Right lobe of liver (tissue), 6 donors: ENCODE measurements at places on chromosomes 6 and 20. TPM values are rescaled to one million over a fixed set of nuclear protein-coding genes. Genes with fewer than 3 reads are reported as not detected.

DNA sequence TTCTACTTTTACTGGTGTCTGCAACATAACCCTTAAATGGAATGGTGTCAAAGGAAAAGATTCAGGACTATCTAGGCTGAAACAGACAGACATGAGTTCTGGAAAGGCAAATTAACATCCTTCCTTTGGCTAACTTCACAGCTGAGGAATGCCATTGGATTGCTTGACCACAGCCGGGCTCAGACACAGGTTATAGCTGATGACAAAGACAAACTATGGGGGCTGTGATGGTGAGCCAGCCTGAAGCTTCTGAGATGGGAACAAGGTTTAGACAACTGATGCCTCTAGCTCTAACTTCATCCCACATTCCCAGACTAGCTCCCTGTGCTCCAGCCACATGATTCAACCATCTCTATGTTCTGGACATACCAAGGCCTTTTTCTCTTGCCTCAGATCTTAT is 15.3 kb downstream of the POLR1C start:
- DNase-seq, result no peak

GRCh38 chr6:37104824-37105147 is 65.2 kb upstream of the PIM1 start:
- no peak for DNase-seq

DNA sequence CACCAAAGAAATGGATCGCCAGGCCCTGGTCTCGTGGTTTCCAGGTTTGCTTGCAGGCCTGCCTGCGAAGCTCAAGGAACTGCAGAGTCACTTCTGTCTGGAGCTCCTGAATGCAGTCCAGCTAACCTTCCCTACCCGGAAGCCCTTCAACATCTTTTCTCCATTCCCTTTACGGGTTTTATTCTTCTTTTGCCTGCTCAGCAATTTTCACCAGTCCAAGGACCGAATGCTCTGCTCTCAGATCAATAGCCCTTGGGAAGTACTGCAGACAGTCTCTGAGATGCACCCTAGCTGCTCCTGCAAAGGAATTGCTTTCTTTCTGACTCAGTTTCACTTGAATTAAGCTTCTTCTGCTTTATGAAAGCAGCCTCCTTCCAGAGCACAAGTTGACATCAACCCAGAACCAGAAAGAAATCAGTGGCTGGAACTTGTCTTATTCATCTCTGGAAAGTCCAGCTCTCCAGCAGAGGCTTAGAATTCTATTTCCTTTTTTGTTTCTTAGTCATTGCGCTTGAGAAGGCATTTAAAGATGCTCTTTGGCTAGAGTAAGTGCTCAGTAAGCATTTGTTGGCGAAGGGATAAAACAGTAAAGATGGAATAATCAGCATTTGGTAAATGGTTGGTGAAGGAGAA is 18.7 kb upstream of the YWHAB start:
- no peak for DNase-seq

DNA sequence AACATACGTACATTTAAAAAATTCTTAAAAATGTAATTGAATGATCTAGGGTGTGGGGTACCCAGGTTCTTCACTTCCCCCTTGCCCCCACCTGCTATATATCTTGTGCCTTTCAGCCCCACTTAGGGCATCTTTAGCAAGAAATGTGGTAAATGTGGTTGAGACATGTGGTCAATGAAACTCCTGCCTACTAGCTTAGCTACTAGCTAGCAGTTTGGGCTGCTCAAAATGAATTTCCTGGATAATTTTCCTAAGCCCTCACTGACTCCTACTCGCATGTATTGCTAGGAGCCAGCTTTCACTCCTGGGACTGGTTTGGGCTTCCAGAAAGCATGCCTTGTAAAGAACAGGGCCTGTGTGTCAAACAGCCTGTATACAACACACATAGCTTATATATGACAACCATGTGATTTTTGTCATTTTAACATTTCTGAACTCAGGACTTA is 257.3 kb downstream of the ATXN1 start:
- no peak for DNase-seq

DNA sequence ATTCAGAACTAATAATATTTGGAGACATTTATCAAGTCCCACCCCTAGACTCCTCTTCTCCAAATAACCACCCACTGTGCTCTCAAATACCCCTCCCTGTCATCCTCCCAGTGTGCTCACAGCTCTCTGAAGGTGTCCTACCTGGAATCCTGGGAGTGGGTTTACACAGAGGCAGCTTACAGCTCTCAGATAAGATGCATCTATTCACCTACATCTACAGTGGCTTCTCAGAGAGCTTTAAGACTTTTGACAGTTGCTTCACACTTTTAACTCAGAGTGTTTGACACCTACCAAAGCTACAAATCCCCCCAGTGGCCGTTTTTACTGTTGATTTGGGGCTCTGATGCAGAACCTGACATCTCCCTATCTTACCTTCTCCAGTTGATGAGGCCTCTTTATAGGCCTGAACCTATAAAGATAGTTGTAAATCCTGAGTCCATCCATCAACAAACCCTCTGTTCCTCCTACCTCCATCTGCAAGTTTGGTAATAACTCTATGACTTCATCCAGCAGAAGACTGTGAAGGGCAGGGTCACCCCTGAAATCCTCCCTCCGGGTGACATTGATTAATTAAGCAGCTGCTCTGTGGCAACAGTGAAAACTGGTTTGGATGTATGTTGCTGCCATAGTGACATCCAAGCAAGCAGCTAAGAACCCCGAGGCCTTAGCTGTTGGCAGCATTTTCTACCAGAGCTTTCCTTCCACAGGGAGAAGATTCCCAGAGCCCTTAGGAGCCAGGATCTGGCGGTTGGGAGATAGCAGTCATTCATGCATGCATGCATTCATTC is 226.1 kb upstream of the RREB1 start:
- DNase-seq, result no peak

Gene GGTLC1
- total RNA-seq, result not detected

GRCh38 chr20:59613861-59614260 is 9.5 kb downstream of the PHACTR3 start:
- peak; percentile 7 for DNase-seq

Gene TUBB2B
- 1.0 TPM for total RNA-seq

DNA sequence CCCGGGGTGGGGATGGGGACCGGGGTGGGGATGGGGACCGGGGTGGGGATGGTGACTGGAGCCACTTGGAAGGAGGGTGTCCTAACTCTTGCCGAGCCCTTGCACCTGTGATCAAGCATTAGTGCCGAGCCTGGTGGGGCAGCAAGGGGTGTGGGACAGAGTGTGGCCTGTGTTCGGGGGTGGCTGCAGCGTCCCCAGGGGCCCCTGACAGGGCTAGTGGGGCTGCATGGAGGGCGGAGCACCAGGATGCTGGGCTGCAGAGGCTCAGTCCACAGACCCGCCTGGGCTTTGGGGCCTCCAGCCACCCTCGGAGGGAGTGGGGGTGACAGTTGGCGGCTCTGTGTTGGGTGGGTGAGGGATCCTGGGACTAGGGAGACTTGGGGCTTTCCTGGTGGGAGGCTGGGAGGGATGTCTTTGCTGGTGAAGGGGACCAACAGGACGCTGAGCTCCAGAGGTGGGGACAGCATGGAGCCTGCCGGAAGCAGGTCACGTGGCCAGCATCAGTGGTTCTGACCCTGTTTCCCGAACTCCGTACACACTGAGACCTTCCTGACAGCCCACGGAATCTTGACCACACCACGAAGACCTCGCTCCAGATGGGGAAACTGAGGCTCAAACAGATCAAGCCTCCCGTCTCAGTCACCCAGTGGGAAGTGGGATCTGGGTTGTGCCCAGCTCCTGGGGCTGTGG is 4.6 kb downstream of the RBBP8NL start:
- DNase-seq, result no peak

DNA sequence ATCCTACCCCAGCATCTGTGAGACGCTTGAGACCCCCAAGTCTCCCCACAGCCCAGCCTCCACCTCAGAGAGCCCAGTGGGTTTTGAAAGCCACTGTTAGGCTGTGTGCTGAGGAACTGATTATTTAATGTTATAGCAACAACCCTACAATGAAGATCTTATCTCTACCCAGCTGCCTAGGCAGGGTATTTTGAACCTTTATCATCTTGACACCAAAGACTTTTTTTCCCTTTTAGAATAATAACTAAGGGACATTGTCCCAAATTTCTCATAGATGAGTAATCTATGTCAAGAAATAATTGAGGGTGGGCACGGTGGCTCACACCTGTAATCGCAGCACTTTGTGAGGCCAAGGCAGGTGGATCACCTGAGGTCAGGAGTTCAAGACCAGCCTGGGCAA is 26.2 kb downstream of the HM13 start:
- DNase-seq, result no peak

DNA sequence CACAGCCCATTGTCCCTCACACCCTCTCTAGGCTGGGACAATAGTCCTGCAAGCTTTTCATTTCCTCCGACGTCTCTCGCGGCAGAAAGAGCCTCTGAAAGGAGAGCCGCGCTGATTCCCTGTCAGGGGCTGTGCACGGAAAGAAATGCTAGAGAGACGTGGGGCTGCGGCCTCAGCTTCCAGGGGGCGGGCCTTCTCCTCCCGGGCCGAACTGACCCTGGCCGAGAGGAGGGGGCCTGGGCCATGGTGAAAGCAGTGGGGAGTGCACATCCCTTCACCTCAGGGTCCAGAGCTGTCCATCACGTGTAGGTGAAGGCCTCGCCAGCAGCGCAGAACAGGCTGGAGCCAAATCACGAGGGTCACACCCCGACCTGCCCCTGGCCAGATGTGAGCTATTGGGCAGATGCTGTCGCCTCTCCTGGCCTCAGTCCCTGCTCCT is 220.4 kb downstream of the TAF4 start:
- DNase-seq, result peak; percentile 7

GRCh38 chr20:1171461-1172093 is 13.2 kb downstream of the TMEM74B start:
- peak; percentile 49 for DNase-seq

Gene DEFB116
- not detected for total RNA-seq

GRCh38 chr6:128672023-128672422 is 151.6 kb upstream of the PTPRK start:
- no peak for DNase-seq

DNA sequence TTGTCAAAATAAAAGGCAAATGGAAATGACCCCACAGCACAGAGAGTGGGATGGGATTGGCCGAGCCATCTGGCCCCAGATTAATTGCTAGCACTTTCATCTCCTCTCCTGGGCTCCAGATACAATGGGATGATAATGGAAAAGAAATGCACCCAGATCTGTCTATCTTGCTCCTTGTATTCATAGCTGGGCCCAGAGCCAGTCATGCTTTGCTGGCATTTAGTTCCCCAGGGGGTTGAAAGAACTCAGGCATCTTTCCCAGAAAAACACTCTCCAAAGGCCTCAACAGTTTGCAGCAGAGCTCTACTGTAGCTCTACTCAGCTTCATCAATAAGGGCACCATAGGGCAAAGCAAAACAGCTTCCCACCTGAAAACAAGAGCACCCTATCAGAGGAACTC is 116.0 kb upstream of the FOXA2 start:
- no peak for DNase-seq

Gene CNR1
- total RNA-seq, result 0.14 TPM

GRCh38 chr20:36116807-36117441 is 37.6 kb upstream of the EPB41L1 start:
- no peak for DNase-seq

- DNase-seq, result no peak
These were observed 10.9 kb upstream of the ATRN start for GRCh38 chr20:3459881-3460307.

GRCh38 chr20:62906209-62906608 is 20.1 kb downstream of the DIDO1 start:
- peak; percentile 85 for DNase-seq

- DNase-seq, result no peak
These were observed 10.3 kb upstream of the PRSS16 start for GRCh38 chr6:27237089-27237803.

Gene RING1
- 8.2 TPM for total RNA-seq

DNA sequence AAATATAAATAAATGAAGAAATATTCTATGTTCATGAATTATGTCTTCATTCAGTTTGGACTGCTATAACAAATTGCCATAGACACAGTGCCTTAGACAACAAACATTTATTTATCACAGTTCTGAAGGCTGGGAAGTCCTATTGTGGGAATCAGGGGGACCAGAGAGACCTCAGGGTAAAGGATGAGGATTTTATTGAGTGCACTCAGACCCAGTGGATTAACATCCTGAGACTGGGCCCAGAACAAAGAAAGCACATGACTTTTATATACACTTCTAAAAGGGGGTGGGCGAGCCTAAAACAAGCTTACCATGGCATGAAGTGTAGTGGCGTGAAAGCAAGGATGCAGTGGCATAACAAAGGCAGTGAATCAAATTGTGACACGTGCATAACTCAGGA is 26.9 kb upstream of the CBLN4 start:
- DNase-seq, result no peak

GRCh38 chr6:125332664-125333063 is 30.9 kb upstream of the HDDC2 start:
- no peak for DNase-seq

GRCh38 chr6:53179961-53180651 is 31.5 kb upstream of the GCM1 start:
- peak; percentile 47 for DNase-seq
